GM12865 (cell line): ENCODE measurements at places on chromosomes 7 and 10.

GRCh38 chr10:119413093-119413453, 129.4 kb downstream of the RGS10 start:
- no peak for DNase-seq

DNA sequence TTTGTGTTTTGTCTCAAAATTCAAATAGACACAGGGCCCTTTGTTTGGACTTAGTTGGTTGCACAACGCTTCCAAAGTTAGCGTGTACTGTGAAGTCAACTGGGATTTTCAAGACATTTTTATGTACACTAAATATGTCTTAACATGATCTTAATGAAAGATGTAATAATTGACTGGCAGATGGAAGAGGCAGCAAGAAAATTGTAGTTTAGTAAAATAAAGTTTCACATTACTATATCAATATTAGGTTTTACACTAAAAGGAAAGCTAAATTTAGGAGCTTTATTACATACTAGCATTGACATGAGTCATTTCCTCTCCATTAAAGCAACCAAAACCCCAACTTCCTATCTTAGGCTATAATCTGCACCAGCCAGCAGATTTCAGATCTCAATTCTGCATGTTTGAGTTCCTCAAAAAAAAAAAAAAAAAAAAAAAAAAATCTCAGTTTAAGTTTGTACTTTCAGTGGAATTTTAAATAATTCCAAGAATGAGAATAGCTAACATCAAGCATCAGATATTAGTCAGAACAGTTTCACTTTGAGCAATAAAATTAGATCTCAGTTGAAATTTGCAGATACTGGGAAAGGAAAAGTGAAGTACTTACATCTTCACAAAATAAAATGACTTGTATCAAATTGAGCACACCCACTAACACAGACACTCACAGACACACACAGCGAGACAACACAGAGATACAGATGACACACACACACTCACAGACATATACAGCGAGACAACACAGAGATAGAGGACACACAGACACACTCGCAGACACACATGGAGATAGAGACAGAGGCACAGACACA, 346.6 kb upstream of the KLF6 start:
- DNase-seq: peak; percentile 87

- no peak for DNase-seq
These were observed 75.0 kb downstream of the LHPP start for GRCh38 chr10:124536496-124537050.

- peak; percentile 80 for DNase-seq
These were observed 61.7 kb upstream of the NXPH1 start for GRCh38 chr7:8371742-8372141.

- no peak for DNase-seq
These were observed 22.2 kb downstream of the NRCAM start for GRCh38 chr7:108434010-108434409.

DNA sequence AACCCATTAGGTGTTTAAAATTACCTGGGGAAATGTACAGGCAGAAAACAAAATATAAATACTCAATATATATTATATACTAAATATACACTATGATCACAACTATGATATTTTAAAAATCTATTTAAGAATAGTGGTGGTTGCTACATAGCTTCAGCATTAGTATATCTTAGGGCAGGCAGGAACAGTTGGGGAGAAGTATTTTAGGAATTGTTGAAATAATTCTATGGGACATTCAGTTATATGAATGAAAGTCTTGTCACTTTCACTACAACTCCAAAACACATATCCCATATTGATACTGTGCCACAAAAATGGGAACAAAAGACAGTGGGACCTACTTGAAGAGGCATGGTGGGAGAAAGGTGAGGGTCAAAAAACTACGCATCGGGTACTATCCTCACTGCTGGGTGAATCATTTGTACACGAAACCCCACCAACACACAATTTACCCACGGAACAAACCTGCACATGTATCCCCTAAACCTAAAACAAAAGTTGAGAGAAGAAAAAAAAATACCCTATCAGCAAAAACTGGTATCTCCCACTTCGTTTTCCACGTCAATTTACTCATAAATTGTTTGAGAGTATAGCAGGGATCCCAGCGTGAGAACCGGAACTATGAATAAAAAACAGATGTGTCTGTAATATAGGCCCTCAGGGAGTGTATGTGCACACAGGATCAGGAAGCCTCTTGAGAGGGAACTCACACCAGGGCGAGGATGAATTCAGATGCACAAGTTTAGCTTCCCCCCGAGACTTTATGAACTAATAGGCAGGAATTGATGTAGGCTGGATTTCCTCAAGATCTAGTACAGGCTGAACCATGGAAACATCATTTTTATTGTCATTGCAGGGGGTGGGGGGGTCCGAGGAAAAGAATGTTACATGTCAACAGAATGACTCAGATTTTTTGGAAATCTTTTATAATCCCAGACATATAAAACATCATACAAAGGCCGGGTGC, 16.2 kb downstream of the SLC16A12 start:
- DNase-seq: no peak

- DNase-seq: no peak
These were observed 92.4 kb downstream of the TPST1 start for GRCh38 chr7:66297579-66297978.

DNA sequence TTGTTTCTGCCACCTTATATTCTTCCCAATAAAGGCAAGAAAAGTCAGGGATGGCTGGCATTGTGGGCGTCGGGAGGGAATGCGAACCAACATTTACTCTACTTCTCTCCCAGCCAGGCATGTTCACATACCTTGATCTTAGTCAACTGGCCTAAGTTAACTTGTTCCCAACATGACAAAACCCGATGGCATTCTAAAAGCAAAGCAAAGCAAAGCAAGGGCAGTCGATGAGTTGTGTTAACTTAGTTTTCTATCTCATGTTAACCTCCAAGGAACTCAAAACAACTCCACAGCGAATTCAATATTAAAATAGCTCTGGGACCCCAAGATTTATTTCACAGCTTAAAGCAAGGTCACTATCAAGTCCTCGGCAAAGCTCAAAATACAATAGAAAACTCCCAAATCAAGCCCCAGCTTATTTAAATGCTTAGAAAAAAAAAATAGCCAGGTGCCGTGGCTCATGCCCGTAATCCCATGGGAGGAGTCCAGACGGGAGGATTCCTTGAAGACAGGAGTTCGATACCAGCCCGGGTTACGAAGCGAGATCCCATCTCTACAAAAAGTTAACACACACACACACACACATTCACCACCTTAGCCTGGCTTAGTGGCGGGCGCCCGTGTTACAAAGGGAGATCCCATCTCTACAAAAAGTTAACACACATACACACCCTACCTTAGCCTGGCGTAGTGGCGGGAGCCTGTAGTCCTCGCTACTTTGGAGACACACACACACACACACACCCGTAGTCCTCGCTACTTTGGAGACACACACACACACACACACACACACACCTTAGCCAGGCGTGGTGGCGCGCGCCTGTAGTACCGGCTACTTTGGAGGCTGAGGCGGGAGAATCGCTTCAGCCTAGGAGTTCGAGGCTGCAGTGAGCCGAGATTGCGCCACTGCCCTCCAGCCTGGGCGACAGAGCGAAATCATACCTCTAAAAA, 901 bp upstream of the CCNY start:
- DNase-seq: peak; percentile 56

DNA sequence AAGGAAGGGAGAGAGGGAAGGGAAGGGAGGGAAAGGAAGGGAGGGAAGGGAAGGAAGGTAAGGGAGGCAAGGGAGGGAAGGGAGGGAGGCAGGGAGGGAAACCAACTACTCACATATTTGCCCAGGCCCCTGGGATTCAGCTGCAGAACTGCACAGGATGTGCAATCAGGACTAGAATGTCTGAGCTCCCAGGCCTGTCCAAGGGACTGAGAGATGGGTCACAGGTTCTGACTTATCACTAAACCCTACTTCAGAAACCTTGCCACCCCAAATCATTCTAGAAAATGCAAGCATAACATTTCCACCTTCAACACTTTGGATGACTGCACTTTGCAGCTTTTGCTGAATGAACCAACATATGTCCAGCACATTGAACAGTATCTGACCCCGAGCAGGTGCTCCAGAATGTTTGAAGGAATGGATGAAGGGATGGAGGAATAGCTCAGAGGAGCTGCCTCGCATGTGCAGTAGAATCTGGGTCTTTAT, 245.3 kb downstream of the KCNMA1 start:
- no peak for DNase-seq

DNA sequence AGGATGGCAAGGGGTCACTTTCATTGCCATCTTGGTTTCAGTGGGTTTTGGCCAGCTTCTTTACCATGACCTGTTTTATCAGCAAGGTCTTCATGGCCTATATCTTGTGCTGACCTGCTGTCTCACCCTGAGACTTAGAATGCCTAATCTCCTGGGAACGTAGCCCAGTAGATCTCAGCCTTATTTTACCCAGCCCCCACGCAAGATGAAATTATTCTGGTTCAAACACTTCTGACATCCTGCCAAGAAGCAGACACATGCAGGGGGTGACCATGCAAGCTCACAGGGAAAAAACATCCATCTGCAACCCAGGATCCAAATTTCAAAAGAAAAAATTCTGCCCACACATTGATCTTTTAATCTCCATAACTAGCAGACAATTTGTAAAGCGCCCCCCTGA, 88.4 kb upstream of the EEPD1 start:
- DNase-seq: no peak

- no peak for DNase-seq
These were observed 3.0 kb upstream of the JAZF1 start for GRCh38 chr7:28183627-28184026.

GRCh38 chr7:116802746-116803152, 59.6 kb upstream of the CAPZA2 start:
- peak; percentile 58 for DNase-seq

- no peak for DNase-seq
These were observed 1.8 kb downstream of the ADARB2 start for GRCh38 chr10:1735562-1735961.

DNA sequence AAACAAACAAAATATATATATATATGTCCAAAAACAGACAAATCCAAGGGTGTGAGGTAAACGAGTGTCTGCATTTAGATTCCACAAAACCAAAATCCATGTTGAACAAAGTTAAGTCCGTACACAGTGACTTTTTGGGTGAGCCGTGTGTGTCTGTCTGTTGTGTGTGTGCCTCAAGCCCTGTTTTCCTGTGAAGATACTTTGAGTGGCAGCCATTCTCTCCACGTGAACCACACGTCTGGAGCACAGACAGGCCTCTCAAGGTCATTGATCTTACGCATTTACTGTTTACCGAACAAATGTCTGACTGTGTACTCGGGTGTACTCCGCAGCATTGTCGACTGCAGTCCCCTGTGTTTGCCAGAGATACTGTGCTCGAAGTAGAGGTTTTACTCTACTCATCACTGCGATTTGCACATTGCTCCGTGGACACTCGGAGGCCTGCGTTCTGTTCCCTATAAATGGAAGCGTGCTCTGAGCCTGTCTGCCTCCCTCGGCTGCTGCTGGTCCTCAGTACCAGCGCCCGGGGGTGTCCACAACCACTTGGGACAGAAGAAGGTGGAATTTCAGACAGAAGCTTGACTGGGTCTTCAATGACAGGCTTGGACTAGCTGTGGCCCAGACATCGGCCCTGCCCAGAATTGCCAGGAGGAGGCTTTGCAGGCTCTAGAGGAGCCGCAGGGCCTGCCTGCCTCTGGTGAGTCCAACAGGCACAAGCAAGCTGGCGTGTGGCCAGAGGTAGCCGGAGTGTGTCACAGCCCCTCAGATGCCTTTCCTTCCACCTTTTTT, 22.1 kb downstream of the CYP17A1 start:
- no peak for DNase-seq
